HuH-7 (cell line): ENCODE measurements at places on chromosomes 1 and 21.

DNA sequence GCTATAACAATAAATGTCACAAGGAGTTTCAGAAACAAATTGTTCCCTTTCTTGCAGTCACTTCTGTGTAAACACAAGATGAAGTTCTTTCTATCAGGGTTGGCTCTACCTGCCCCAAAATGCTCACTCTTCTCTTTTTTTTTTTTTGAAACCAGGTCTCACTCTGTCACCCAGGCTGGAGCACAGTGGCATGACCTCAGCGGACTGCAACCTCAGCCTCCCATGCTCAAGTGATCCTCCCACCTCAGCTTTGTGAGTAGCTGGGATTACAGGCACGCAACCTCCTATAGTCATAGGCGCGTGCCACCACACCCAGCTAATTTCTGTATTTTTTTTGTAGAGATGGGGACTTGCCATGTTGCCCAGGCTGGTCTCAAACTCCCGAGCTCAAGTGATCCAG is 10.5 kb upstream of the CTNNBIP1 start:
- DNase-seq = no peak

DNA sequence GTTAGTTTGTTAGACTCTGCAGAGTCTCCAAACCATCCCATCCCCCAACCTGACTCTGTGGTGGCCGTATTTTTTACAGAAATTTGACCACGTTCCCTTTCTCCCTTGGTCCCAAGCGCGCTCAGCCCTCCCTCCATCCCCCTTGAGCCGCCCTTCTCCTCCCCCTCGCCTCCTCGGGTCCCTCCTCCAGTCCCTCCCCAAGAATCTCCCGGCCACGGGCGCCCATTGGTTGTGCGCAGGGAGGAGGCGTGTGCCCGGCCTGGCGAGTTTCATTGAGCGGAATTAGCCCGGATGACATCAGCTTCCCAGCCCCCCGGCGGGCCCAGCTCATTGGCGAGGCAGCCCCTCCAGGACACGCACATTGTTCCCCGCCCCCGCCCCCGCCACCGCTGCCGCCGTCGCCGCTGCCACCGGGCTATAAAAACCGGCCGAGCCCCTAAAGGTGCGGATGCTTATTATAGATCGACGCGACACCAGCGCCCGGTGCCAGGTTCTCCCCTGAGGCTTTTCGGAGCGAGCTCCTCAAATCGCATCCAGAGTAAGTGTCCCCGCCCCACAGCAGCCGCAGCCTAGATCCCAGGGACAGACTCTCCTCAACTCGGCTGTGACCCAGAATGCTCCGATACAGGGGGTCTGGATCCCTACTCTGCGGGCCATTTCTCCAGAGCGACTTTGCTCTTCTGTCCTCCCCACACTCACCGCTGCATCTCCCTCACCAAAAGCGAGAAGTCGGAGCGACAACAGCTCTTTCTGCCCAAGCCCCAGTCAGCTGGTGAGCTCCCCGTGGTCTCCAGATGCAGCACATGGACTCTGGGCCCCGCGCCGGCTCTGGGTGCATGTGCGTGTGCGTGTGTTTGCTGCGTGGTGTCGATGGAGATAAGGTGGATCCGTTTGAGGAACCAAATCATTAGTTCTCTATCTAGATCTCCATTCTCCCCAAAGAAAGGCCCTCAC is at the start of gene OLIG2:
OLIG2 (plus strand) TSS at position 447 of the 954 bp plus-strand sequence. CDS start 928 bp downstream, outside the sequence.
- DNase-seq = no peak

DNA sequence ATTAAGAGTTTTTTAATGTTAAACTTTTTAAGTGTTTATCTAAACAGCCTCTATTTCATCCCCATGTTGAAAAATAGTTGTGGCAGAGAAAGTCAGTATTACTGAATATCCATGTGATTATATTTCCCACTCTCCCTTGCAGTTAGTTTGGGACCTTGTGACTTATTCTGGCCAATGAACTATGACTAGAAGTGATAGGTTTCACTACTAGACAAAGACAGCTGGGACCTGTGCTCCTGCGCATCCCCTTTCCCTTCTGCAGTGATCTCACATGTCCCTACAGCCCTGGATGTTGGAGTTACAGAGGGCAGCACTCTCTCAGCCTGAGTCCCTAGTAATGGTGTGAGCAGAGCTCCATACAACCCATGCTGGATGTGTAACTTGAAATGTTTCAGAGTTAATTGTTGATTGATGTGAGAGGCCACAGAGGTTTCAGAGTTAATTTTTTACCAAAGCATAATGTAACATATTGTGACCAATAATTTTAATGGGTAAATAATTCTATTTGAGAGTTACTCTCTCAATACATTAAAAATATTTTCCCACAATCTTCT is 18.7 kb upstream of the SAMD13 start:
- DNase-seq = no peak

GRCh38 chr1:226945106-226945857 is 5.2 kb downstream of the COQ8A start:
- DNase-seq = peak; percentile 69

DNA sequence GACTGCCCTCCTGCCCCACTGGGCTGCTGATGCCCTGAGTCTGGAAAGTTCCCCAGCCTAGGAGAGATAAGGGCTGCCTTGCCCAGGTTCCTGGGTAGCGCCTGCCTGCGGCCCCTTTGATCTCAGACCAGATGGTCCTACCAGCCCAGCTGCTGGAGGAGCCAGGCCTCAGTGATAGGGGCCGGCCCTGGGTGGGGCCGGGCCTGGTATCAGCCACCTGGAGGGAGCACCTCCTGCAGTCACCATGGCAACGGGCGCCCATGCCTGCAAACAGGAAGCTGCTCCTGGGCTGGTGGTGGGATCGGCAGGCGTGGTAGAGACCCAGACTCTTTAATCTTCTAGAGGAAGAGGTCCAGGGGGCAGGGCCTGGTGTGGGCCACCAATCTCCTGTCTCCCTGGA is 119.7 kb upstream of the WNT4 start:
- DNase-seq = no peak

GRCh38 chr1:175338387-175339135 is 146.0 kb upstream of the KIAA0040 start:
- peak; percentile 45 for DNase-seq

- no peak for DNase-seq
These were observed 16.5 kb upstream of the OVAAL start for GRCh38 chr1:180542113-180542837.

DNA sequence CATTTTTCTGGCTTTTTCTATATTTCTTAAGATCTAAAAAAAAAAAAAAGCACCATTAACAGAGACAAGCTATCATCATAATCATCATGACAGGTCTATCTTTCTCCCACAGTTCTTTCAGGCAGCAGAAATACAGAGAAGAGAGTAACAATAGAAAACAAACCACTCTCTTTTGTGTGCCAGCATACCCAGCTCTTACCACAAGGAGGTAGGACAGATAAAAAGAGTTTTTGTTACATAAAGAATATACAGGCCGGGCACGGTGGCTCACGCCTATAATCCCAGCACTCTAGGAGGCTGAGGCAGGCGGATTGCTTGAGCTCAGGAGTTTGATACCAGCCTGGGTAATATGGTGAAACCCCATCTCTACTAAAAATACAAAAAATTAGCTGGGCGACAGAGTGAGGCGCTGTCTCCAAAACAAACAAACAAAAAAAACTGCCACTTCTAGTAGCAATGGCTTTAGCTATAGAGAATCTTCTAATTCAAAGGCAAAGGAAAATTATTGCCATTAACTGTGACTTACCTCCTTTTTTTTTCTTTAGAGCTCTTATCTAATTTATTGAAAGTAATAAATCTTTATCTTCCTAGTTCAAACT is 39.7 kb downstream of the ANKRD13C start:
- no peak for DNase-seq

- no peak for DNase-seq
These were observed 63.1 kb downstream of the ACOT7 start for GRCh38 chr1:6330410-6330911.

DNA sequence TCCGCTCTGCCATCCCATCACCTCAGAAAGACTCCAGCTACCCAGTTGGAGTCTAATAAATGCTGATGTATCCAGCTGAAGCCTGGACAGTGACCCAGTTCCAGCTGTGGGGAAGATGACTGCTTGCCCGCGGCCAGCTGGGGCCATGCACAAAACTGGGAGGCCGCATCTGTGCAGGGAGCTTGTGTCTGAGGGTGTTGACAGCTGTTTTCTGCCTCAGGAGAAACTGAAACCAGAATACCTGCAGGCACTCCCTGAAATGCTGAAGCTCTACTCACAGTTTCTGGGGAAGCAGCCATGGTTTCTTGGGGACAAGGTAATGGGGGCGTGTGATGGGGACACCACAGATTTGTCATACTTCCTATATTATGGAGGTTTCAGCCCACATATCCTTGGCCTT is 3.2 kb downstream of the GSTM2 start:
- no peak for DNase-seq

DNA sequence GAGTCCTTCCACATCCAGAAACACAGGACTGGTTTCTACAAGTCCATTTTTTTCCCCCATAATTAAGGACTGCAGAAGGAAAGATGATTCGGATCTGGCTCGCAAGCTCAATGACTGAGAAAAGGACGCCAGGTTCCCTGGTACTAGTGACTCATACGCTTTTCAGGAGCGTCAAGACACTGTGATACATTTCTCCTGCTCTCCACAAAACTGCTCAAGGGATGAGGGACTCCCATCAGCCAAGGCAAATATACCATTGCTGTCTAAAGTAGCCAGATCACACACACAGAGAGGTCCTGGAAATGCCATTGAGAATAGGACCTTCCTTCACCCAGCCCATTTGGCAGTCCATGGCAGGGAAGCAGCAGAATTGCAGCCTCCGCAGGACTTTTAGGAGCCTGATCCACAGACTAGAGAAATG is 253.6 kb upstream of the IRF2BP2 start:
- DNase-seq = no peak

- DNase-seq = no peak
These were observed 107.5 kb downstream of the GDAP2 start for GRCh38 chr1:117821774-117822482.
